ENCODE measurements at places on chromosomes 12 and 14.
A peak's percentile ranks its signal among the peaks of the same experiment; 100 is the strongest.

GRCh38 chr14:50756300-50756699 is 74.7 kb downstream of the NIN start:
- no peaks in the 10 kb centered on the region for H3K27me3 ChIP-seq
- peaks cover 8% of the 10 kb centered on the region for H3K36me3 ChIP-seq
- no peak for DNase-seq
- H3K27ac ChIP-seq = no peak overlapping the region

- H3K4me3 ChIP-seq = no peak overlapping the region
- H3K4me1 ChIP-seq = no peaks in the 10 kb centered on the region
- no peak for DNase-seq
- H3K36me3 ChIP-seq = no peaks in the 10 kb centered on the region
- H3K27ac ChIP-seq = no peak overlapping the region
Observed at GRCh38 chr12:45685680-45686079, 43.8 kb upstream of the ARID2 start.

GRCh38 chr14:101465795-101466448 is 95.4 kb upstream of the DIO3 start:
- no peak overlapping the region for H3K27ac ChIP-seq
- DNase-seq = peak; percentile 14
- no peaks in the 10 kb centered on the region for H3K36me3 ChIP-seq
- H3K27me3 ChIP-seq = no peaks in the 10 kb centered on the region

DNA sequence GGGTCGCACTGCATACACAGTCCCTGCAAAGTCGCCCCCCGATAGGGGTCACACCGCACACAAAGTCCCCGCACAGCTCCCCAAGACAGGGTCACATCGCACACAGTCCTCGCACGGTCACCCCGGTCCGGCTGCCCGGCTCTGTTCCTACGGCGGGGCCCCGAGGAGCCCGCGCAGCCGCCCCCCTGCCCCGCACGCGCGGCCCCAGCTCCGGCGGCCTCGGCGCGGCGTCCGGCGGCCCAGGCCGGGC is 300 bp downstream of the SSH1 start:
- peaks cover 14% of the 10 kb centered on the region for H3K36me3 ChIP-seq
- H3K27ac ChIP-seq = no peak overlapping the region
- H3K27me3 ChIP-seq = no peaks in the 10 kb centered on the region
- peak overlapping the region; percentile 95 for H3K4me3 ChIP-seq
- no peak for DNase-seq

GRCh38 chr12:113471619-113472171 is at the start of gene LHX5:
Gene LHX5 (minus strand): TSS chr12:113471871. CDS start chr12:113471498, 373 bp downstream.
- no peaks in the 10 kb centered on the region for H3K4me1 ChIP-seq
- DNase-seq = peak; percentile 78
- H3K4me3 ChIP-seq = peak within 1 kb of the TSS; percentile 83
- no peak within 1 kb of the TSS for H3K27ac ChIP-seq
- peaks cover 97% of the 10 kb centered on the region for H3K27me3 ChIP-seq
- peaks cover 22% of the 10 kb centered on the region for H3K36me3 ChIP-seq

GRCh38 chr12:26642361-26642760 is 190.6 kb downstream of the ITPR2 start:
- H3K27me3 ChIP-seq = no peaks in the 10 kb centered on the region
- H3K27ac ChIP-seq = no peak overlapping the region

GRCh38 chr12:55875704-55876467 is 33.1 kb upstream of the MMP19 start:
- H3K27me3 ChIP-seq = no peaks in the 10 kb centered on the region
- no peak overlapping the region for H3K27ac ChIP-seq
- H3K4me3 ChIP-seq = no peak overlapping the region
- H3K4me1 ChIP-seq = peaks cover 2% of the 10 kb centered on the region
- H3K36me3 ChIP-seq = peaks cover 9% of the 10 kb centered on the region

DNA sequence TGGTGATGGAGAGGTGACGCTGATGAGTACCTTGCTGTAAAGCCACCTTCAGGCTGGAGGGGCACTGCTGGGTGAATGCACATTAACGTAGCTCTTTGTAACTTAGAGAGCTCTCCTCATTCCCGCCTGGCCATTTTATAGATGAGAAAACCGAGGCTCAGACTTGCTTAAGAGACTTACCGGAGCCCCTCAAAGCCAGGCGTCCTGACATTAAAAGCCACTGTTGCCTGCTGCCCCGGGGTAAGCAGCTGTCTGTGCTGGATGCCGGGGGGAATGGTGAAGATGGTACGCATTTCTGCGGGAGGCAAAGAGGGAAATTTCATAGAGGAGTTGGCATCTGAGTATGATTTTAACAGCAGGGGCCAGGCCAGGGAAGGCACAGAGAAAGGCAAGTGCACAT is 49.6 kb upstream of the VRK1 start:
- H3K4me1 ChIP-seq = no peaks in the 10 kb centered on the region
- H3K4me3 ChIP-seq = no peak overlapping the region
- no peaks in the 10 kb centered on the region for H3K27me3 ChIP-seq
- DNase-seq = no peak
- H3K27ac ChIP-seq = no peak overlapping the region

DNA sequence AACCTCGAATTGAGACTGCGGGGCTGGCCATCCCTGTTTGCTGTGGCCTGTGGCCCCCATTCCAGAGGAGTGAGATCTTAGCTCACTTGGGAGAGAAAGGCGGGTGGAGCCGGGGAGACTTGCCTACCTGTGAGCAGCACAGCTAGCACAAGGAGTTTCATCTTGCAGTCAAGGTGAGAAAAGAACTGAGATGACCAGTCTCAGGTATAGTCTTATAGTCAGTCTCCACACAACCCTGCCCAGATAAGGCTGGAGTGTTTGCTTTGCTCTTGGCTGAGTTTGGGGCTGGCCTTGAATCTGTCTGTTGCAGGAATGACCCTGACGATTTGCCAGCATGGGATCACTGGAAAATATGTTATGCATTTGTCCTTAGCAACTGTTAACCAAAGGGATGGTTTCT is at the start of gene PLA2G1B:
Gene PLA2G1B (minus strand): TSS at position 187 of the 400 bp plus-strand sequence. CDS start 26 bp downstream, at position 161.
- no peak within 1 kb of the TSS for H3K27ac ChIP-seq
- H3K4me1 ChIP-seq = no peaks in the 10 kb centered on the region
- DNase-seq = no peak
- H3K4me3 ChIP-seq = no peak within 1 kb of the TSS
- no peaks in the 10 kb centered on the region for H3K36me3 ChIP-seq

DNA sequence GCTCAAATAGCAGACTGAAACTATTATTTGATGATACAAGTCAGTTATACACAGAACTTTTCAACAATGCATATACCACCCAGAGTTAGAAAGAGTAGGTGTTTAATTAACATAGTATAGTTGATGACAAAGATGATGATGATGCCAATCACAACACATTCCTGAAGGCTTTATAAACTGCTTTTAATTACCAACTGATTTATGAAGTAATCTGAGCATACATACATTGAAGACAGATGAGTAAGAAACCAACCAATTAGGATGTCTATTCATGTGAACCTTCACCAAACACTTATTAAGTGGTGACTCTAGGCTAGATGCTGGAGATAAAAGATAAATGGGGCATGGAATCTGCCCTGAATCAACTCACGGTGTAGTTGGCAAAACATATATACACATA is 600.9 kb upstream of the FLRT2 start:
- H3K36me3 ChIP-seq = no peaks in the 10 kb centered on the region
- no peak overlapping the region for H3K4me3 ChIP-seq
- no peak overlapping the region for H3K27ac ChIP-seq
- no peak for DNase-seq

- H3K27ac ChIP-seq = no peak overlapping the region
- no peak overlapping the region for H3K4me3 ChIP-seq
- peak; percentile 8 for DNase-seq
- H3K36me3 ChIP-seq = no peaks in the 10 kb centered on the region
Observed at GRCh38 chr14:72610096-72610830, 283.6 kb downstream of the DPF3 start.

- H3K4me3 ChIP-seq = no peak overlapping the region
- H3K27me3 ChIP-seq = no peaks in the 10 kb centered on the region
- no peaks in the 10 kb centered on the region for H3K36me3 ChIP-seq
- no peak for DNase-seq
- H3K4me1 ChIP-seq = no peaks in the 10 kb centered on the region
- H3K27ac ChIP-seq = no peak overlapping the region
Observed at GRCh38 chr14:58026967-58027366, 125.0 kb downstream of the ARMH4 start.

GRCh38 chr12:105474672-105475071 is 144.2 kb downstream of the C12orf75 start:
- H3K36me3 ChIP-seq = no peaks in the 10 kb centered on the region
- no peak for DNase-seq
- H3K27me3 ChIP-seq = no peaks in the 10 kb centered on the region
- H3K4me3 ChIP-seq = no peak overlapping the region
- no peak overlapping the region for H3K27ac ChIP-seq
- no peaks in the 10 kb centered on the region for H3K4me1 ChIP-seq

DNA sequence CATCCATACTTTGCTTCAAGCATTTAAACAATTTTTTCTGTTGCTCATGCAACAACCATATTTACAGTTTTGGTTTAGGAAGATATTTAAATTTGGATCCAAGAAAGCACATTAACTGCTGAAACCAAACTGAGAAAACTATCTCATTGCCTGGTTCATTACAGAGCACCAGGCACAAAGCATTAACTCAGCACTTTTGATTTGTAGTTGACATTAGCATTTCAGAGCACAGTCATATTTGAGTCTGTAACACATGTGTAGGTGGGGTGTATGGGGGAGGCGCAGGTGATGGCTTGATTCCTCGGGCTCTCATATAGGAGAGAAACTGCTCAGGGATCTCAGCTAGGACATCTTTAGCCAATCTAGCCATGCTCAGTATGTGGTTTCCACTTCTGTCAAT is 251.7 kb downstream of the CPNE8 start:
- no peak overlapping the region for H3K27ac ChIP-seq
- no peak for DNase-seq
- 0 out of 2 replicates have a peak, but pooled peaks cover 2% of the 10 kb centered on the region for H3K36me3 ChIP-seq
- H3K4me3 ChIP-seq = no peak overlapping the region

GRCh38 chr14:41022932-41023331 is 583.7 kb upstream of the LRFN5 start:
- H3K36me3 ChIP-seq = peaks cover 2% of the 10 kb centered on the region
- H3K27me3 ChIP-seq = no peaks in the 10 kb centered on the region
- no peak for DNase-seq
- H3K27ac ChIP-seq = no peak overlapping the region
- H3K4me3 ChIP-seq = no peak overlapping the region

DNA sequence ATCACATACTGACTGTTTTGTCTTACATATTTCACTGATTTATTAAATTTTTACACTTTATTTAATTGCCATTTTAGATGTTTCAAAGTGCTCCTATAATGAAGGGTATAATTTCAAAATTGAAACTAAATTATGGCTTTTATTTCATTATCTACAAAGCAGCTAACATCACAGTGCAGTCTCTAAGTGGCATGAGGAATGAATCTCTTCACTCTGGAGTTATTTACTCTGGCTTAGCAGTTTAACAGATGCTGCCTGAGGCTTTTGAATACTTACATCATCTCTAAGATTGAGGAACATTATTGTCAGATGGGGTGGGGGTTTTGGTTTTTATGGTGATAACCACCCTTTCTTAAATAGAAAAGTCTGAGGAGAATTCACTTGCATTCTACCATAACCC is 386.4 kb downstream of the TRHDE start:
- no peak overlapping the region for H3K27ac ChIP-seq
- H3K27me3 ChIP-seq = no peaks in the 10 kb centered on the region
- DNase-seq = no peak
- no peaks in the 10 kb centered on the region for H3K4me1 ChIP-seq
- H3K4me3 ChIP-seq = no peak overlapping the region

DNA sequence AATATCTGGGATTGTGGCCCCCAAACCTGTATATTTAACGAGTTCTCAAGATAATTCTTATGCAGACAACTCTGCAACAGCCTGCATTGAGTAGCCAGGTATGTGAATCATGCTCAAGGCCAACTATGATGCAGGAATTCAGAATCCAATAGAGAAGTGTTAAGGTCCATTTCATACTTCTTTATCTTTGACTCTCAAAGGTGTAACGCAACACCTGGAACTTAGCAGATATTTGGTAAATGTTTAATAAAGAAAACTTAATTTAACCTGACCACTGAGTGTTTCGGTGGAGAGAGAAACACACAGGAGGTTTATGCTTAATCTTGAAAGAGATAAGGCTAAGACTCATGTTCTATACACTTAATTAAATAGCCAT is 156.5 kb upstream of the PLEKHG7 start:
- H3K27me3 ChIP-seq = no peaks in the 10 kb centered on the region
- H3K27ac ChIP-seq = no peak overlapping the region
- H3K4me3 ChIP-seq = no peak overlapping the region
- no peaks in the 10 kb centered on the region for H3K36me3 ChIP-seq

DNA sequence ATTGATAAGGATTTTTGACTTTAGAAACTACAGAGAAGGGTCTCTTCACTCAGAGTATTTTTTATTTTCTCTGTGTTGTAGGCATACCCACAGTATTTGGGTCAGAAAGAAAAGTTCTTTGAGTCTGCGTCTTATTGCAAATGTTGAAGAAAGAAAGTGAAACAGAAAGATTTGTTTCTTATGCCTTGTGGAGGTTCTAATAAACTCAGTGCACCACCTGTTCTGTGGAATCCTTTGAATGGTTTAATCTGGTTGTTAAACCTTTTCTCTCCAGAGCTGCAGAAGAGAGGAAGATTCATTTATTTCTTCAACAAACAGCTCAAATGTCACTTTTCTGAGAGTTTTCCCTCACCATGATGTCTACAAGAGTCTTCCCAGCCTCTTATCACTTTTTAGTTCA is 146.6 kb upstream of the PLEKHG7 start:
- H3K27me3 ChIP-seq = no peaks in the 10 kb centered on the region
- no peak overlapping the region for H3K27ac ChIP-seq
- H3K4me1 ChIP-seq = no peaks in the 10 kb centered on the region

- DNase-seq = peak; percentile 79
- peak overlapping the region; percentile 58 for H3K4me3 ChIP-seq
- no peaks in the 10 kb centered on the region for H3K27me3 ChIP-seq
- H3K36me3 ChIP-seq = no peaks in the 10 kb centered on the region
Observed at GRCh38 chr12:70719672-70720420, 82.6 kb upstream of the PTPRB start.

DNA sequence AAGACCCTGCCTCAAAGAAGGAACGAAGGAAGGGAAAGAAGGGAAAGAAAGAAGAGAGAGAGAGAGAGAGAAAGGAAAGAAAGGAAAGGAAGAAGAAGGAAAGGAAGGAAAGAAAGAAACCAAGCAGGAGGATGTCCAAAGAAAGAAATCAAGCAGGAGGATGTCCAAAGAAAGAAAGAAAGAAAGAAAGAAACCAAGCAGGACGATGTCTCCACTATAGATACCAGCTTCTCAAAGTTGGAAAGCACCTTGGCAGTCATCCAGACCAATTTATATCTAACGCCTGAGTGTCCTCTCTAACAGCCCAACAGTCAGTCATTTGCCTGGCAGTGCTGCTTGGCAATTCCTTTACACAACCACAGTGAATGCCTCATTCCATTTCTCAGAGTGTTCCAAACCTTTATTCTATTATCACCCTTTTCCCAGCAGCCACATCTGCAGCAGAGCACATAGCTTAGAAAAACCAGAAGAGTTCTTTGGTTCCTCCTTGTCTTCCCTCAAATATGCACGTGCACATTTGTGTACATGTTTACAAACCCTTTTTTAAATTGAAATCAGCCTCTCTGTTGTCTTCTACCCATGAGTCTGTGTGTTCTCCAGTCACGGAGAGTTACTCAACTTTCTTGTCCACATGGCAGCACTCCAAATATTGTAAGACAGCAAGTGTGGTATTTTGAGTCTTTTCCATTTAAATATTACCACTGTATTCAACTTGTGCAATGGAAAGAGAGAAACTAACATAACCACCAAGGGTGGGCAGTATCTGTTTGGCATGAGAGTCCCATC is 138.4 kb downstream of the STXBP6 start:
- H3K27me3 ChIP-seq = no peaks in the 10 kb centered on the region
- H3K4me3 ChIP-seq = no peak overlapping the region
- no peak overlapping the region for H3K27ac ChIP-seq
- no peaks in the 10 kb centered on the region for H3K4me1 ChIP-seq

GRCh38 chr12:3230758-3231375 is 153.7 kb downstream of the TSPAN9 start:
- no peak for DNase-seq
- peaks cover 3% of the 10 kb centered on the region for H3K4me1 ChIP-seq
- H3K27me3 ChIP-seq = no peaks in the 10 kb centered on the region
- H3K36me3 ChIP-seq = peaks cover 12% of the 10 kb centered on the region
- no peak overlapping the region for H3K27ac ChIP-seq
